ENCODE measurements at places on chromosomes 7 and 10.

- H3K36me3 ChIP-seq = no peaks in the 10 kb centered on the region
Measured at GRCh38 chr10:70726909-70727495, 54.7 kb downstream of the ADAMTS14 start.

GRCh38 chr10:1002425-1003006, 14.3 kb downstream of the GTPBP4 start:
- H3K36me3 ChIP-seq = peaks cover 90% of the 10 kb centered on the region
- H3K27ac ChIP-seq = no peak overlapping the region
- no peak overlapping the region for H3K4me3 ChIP-seq
- H3K4me1 ChIP-seq = no peaks in the 10 kb centered on the region
- no peaks in the 10 kb centered on the region for H3K27me3 ChIP-seq

GRCh38 chr7:98852826-98853225, 17.0 kb downstream of the TMEM130 start:
- no peaks in the 10 kb centered on the region for H3K36me3 ChIP-seq
- no peaks in the 10 kb centered on the region for H3K27me3 ChIP-seq
- H3K4me3 ChIP-seq = no peak overlapping the region

DNA sequence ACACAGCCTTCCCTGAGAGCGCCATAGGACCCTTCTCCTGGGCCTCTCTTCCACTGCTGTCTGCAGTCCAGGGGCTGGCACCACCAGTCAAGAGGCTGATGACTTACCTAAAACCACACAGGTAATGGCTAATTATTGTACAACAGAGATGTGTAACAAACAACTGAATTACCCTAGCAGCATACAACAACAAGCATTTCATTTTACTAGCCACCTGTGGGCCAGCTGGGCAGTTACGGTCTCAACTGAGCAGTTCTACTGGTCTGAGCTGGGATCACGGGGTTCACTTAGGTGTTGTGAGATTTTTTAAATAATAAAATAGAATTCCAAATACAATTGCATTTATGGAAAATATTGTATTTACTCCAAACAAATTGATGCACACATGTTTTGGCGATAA, 431.9 kb downstream of the TNS3 start:
- no peaks in the 10 kb centered on the region for H3K27me3 ChIP-seq
- H3K4me1 ChIP-seq = peaks cover 21% of the 10 kb centered on the region
- no peak overlapping the region for H3K4me3 ChIP-seq
- H3K36me3 ChIP-seq = no peaks in the 10 kb centered on the region
- DNase-seq = no peak

DNA sequence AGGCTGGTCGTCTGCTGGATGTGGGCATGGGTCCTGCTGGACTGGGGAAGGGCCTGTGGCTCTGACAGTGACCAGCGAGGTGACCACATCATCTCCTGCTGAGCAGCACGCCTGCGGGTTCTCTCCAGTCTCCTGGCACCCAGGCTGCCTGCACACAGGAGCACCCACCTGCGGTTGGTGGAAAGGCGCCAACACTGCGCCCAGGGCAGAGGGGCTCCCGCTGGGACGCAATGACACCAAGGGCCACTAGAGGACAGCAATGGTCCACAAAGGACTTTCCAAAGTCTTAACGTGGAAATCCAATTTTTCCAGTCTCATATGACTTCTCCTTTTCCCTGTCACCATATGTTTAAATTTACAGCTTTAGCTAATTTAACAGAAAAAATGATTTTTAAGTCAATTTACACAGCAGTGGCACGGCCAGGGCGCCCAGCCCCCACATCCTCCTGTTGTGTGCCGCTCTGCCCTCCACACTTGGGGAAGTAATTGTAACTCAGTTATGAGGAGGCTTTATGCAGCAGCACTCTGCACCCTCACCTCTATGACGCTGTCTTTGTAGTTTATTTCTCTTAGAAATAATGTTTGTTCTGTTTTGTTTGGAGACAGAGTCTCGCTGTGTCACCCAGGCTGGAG, 38.1 kb downstream of the CFAP46 start:
- H3K27ac ChIP-seq = no peak overlapping the region
- H3K36me3 ChIP-seq = no peaks in the 10 kb centered on the region
- H3K4me1 ChIP-seq = no peaks in the 10 kb centered on the region
- peak; percentile 73 for DNase-seq
